Activated CD4-positive, alpha-beta T cell treated with anti-CD3 and anti-CD28 coated beads, Interleukin-2, amount 10 ng/mL, durations not matched to agents 7 days and 5 days (primary cell): ENCODE measurements at places on chromosomes 6 and 20. TPM values are rescaled to one million over a fixed set of nuclear protein-coding genes. Genes with fewer than 3 reads are reported as not detected.

- DNase-seq = no peak
These were observed 1.8 kb downstream of the EYA4 start for GRCh38 chr6:133242637-133243585.

VEGFA gene
- total RNA-seq = 25.8 TPM

DNA sequence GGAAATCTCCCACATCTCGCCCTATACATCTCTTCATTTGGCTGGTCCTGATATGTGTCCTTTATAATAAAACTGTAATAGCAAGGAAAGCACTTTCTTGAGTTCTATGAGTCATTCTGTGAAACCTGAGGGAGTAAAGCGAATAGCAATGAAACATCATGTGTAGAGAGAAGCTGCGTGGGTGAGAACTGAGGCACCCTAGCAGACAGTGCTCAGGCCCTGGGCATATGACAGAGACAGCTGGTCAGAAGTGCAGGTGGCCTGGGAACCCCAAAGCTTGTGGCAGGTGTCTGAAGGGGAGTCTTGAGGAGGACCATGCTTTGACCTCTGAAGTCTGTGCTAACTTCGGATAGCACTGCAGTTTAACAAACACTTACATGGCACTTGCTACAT is 1.3 kb upstream of the BLOC1S5 start:
- no peak for DNase-seq

CLPSL2 gene
- total RNA-seq = not detected

DNA sequence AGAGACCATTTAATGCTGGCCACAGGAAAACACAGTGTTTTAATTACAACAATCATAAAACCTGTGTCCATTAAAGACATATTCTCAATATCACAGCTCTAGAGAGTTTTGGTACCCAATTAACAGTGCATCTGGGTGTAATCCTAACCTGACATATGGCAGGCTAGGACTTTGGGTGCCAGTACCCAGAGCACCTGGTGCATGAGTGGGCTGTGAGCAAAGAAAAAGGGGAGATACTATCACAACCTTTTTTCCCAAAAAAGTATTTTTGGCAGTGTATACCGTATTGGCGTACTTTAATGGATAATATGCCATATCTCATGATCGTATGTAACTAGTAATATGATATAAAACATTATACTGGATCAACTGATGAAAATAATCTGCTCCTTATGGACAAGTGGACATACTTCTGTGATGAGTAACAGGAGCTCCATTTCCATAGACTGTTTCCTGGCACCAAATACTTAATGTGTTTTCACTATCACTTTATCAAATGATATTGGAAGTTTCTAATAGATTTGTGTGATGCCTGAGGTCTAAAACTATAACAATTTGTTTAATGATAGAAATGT is 91.7 kb downstream of the COL19A1 start:
- DNase-seq = no peak

TSPYL1 gene
- 39.4 TPM for total RNA-seq

GRCh38 chr6:9745966-9746365 is 668.9 kb downstream of the TFAP2A start:
- DNase-seq = no peak

GRCh38 chr6:133890711-133891148 is 1.8 kb downstream of the TCF21 start:
- DNase-seq = no peak
